RKO (cell line): ENCODE measurements at places on chromosomes 4 and X.
A peak's percentile ranks its signal among the peaks of the same experiment; 100 is the strongest.

DNA sequence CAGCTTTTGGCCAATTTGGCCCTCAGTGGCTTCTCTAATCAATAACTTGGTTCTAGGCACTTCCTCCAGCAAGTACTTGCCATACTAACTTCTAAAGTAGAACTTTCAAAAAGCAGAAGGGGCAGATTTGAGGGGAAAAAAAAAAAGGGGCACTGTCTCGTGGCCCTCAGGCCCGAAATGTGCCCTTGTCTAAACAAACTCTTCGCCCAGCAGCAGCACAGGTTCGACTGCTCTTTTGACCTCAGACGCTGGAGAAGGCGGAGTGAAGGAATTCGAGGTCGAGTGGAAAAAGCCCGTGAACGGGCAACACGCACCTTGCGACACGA is 775 bp downstream of the GRPEL1 start:
- DNase-seq, result no peak

- DNase-seq, result no peak
These were observed 655.2 kb downstream of the FAM133A start for GRCh38 chrX:94329182-94329581.

GRCh38 chr4:112861691-112862674 is 187.5 kb upstream of the ANK2 start:
- no peak for DNase-seq

- peak; percentile 14 for DNase-seq
These were observed 148.1 kb downstream of the PLS3 start for GRCh38 chrX:115709039-115709438.

DNA sequence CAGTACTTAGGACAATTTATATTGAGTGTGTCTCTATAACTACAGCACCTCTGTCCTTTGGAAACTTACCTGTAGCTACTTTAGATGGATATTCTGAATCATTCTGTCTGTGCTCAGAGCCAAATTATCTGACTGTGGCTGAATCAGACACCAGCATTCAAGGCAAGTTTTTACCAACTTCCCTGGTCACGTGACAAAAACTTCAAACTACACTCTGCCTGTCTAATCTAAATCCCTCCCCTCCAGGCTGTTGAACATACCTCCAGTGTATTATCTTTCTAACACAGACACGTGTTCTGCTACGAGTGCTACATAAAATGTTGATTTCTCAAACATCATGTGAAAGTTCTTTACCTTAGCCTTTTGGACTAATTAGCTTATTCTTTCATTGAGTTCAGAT is 641.2 kb upstream of the CPEB2 start:
- DNase-seq, result no peak

DNA sequence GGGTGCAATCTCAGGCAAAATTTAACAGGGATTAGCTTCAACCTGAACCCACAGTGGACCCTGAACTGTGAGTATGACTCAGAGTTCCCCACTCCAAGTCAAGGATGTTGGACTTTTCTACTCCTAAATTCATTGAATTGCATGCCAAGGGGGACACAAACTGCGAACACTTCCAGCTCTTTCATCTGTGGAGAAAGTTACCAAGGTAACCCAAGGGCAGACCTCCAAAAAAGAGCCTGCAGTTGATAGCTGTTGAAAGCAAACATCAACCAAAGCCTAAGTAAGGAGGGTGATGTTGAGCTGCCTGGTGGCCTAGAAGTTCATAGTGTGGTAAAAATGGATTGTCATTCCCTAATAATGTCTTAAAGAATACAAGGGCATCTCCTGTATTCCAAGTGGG is 1242.9 kb downstream of the C4orf33 start:
- DNase-seq, result no peak

DNA sequence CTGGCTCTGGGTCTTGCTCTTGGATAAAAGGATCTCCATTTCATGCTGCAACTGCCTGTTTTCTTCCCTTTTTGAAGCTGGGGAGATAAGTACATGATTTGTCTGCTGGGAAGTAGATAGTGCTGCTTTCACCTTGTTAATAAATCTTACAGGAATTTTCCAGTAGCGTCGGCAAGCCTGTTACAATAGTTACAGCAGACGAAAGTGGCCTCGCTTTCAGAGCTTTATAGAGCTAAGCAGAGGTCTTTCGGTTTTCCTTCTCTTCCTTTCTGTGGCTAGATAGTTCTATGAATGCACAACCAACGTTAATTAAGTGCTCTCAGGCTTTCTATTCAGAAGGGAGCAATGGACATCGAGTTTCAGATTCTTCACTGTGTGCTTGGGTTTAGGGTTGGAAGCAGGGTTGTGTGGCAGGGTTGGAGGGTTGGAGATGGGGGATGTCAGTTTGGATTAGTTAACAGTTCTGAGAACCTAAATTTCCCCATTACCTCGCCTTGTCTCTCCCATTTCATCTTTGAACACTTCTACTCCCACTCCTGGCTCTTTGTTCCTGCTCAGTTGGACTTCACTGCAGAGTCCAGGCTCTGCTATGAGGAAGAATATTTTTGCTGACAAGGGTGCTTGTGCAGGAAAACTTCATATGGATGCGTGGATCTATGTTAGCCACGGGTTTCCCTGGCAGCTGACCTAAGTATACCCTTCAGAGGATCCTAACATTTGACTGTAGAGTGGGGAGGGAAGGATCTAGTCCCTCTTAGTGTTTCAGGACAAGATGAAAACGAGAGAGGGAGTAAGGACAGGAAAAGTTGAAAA is 237.9 kb downstream of the ARHGAP10 start:
- DNase-seq, result no peak

GRCh38 chr4:16140879-16141249 is 57.0 kb upstream of the PROM1 start:
- DNase-seq, result no peak

GRCh38 chr4:84852081-84852480 is 114.4 kb downstream of the WDFY3 start:
- DNase-seq, result no peak

DNA sequence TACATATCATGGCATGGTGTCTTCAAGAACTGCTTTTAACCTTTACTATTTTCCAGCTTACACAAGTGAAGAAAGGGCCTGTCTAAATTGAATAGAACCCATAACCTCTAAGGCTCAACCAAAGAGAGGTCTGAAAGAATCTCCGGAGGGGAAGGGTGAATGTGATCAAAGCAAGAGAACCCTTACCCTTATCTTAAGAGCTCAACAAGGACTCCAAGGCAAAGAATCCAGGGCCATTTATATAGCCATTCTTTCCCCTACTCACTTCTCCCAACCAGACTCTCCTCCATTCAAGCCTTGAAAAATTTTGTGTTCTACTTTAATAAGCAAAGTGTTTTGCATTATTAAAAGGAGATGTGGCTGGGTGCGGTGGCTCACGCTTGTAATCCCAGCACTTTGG is 118.7 kb downstream of the SH3RF1 start:
- no peak for DNase-seq

DNA sequence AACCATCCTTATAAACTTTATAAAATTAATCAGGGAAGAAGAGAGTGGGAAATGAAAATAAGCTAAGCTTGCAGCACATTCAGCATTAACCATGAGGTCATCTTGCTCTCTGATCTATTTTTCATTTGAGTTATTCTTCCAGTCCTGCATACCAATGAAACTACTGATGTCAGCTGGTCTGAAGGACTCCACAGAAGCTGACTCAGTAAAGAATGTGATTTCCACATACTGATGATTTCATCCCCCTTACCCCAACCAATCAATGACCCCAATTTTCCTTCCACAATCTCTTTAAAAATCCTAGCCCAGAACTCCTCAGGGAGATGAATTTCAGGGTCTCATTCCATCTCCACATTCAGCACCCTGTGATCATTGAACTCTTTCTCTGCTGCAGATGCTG is 18.8 kb upstream of the DSPP start:
- peak; percentile 74 for DNase-seq

DNA sequence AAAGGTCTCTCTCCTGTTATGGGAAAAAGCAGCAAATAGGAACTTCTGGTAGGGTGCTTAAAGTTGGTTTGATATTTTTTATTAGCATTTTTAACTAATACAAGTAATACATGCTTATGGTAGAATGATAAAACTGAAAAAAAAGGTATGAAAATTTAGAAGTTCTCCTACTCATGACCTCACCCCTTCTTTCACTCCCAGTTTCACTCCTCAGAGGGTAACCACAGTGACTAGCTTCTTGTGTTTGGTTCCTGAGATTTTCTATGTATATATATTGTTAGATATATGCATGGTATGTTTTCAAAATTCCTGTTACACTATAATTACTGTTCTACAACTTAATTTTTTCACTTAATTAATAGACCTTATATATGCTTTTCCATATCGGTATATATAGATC is 66.5 kb downstream of the AR start:
- DNase-seq, result no peak

DNA sequence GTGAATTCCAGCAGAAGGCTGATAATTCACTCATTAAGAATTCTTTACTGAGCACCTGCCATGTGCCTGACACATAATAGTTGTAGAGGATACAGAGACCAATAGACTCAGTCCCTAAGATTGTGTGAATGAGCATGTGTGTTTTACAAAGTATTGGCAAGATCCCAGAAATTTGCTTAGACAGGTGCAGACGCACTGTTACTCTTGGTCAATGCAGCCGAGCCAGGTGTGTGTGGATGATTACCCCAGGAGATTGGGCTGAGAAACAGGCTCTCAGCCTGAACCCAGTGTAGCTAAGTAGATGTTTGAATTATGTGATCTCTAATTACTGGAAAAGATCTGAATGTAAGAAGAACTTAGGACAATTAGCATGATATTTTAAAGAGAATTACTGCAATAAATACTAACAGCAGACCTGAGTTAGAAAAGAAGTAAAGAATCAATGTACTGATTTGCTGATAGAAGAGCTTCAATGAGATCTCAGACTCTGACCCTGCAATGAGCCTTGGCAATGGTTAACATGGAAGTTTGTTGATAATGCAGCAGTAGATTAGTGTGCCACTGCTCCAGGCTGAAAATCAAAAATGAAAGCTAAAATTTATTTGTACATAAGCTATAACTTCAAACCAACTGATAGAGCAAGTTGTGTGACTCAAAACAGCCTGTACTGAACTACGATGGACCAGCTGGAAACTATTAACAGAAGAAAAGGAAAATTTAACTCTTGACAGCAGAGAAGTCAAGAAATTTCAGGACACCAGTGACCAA is 32.2 kb upstream of the NDST4 start:
- DNase-seq, result no peak

DNA sequence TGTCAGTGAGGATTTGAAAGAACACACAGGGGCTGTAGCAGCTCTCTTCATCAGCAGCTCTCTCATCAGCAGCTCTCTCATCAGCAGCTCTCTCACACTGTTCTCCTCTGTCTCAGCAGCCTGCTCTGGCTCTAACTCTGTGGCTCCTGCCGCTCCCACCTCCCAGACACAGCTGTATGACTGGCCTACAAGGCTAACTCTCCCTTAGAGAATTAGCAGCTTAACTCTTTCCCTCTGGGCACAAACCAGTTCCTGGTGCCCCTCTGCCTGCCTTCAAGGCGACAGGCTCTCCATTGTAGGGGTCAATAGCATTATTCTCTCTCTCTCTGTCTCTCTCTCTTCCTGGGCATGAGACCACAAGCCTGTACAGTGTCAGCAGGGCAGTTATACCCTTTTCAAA is 385.6 kb upstream of the PCDH10 start:
- no peak for DNase-seq

- DNase-seq, result no peak
These were observed 729 bp upstream of the CPLX1 start for GRCh38 chr4:826508-827208.
